NCI-H460 (cell line): ENCODE measurements at places on chromosomes 5 and 9. TPM values are rescaled to one million over a fixed set of nuclear protein-coding genes. Genes with fewer than 3 reads are reported as not detected.

DNA sequence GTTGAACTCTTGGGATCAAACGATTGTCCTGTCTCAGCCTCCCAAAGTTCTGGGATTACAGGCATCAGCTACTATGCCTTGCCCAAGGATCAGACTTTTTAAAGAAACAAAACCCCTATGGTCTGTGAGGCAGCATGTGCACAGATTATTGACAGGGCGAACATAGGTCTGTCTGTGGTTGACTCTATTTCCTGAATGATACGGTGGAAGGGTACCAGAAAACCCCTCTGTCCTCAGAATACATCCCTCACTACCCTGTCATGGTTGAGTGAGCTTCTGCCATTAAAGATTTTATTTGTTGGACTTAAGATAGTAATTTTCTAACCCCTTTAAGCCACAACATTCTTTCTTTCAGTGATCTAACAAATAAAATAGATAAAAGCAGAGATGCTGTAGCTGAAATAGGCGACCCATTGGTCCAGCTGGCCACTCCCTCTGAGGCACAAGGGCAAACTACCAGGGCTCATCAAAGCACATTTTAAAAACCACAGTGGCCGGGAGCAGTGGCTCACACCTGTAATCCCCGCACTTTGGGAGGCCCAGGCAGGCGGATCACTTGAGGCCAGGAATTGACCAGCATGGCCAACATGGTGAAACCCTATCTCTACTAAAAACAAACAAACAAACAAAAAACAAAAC, 84.9 kb upstream of the ANKRD55 start:
- DNase-seq, result no peak

GRCh38 chr5:103114440-103114839, 5.5 kb downstream of the GIN1 start:
- no peak for DNase-seq

DNA sequence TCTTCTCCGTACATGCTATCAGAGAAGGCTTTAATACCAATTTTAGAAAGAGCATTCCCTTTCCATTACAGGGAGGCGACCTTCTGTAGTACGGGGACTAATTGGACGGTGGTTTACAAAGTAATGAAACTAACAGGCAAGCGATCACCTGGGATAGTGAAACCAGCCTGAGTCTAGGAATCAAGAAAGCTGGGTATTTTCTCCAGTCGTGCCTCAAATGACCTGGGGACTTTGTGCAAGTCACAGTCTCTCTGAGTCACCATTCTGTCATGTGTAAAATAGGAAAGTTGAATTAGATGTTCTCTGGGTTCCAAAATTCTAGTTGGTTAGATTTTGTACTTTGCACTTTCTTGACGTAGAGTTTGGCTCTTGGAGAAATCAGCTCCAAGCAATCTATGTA, 22.7 kb upstream of the SSBP2 start:
- no peak for DNase-seq

- no peak for DNase-seq
Measured at GRCh38 chr9:75084081-75084672, 3.8 kb downstream of the NMRK1 start.

DNA sequence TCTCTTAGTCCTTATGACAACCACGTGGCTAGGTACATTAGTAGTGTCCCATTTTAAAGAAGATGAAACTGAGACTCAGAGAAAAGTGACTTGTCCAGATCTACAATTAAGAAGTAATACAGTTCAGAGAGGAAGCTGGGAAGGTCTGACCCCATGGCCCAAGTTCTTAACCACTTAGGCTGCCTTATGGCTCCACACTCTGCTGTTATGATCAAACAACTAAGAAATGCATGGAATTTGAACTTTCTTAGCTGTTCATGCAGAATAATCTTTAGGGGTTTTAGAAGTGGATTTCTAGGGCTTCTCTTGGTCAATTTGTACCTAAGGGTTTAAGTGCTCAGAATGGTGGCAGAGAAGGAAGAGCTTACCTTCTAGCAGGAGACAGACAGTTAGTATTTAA, 128.0 kb upstream of the MSX2 start:
- DNase-seq, result no peak

GRCh38 chr9:98222885-98223691, 30.7 kb upstream of the CORO2A start:
- peak; percentile 84 for DNase-seq

GRCh38 chr5:86890375-86890774, 272.6 kb downstream of the COX7C start:
- DNase-seq, result no peak

DNA sequence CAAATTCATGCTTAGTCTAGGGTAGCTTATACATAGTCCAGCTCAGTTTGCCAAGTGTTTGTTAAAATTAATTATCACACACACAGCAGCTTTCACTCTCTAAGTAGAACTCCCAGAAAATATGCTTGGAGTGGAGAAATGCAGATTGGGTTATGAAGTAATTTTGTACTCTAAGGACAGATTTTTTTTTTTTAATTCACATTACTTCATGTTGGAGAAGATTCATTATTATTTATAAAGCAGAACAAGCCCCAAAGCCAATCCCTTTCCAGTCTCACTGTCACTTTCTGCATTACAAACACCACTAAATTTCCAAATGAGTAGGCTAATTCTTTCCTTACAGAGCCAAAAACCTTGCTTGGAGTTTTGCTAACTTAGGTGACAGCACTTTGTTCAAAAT, 11.7 kb upstream of the C9orf72 start:
- no peak for DNase-seq

DNA sequence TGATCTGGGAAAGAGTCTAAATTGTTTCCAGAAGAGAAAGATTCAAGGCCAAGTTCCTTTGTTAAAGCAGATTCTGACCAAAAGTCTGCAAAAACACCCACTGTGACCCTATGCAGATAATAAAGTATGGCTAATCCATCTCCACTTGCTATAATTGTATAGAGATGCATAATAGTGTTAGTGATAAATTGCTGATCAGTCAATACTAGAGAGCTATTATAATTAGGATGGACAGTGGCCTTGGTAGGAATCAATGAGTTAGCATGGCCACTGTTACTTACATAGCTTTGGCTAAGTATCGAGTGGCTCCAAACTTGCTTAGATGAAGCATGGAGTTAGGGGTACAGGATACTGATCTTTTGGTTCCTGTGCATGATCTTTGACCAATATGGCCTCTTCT, 683.4 kb upstream of the MEF2C start:
- no peak for DNase-seq

DNA sequence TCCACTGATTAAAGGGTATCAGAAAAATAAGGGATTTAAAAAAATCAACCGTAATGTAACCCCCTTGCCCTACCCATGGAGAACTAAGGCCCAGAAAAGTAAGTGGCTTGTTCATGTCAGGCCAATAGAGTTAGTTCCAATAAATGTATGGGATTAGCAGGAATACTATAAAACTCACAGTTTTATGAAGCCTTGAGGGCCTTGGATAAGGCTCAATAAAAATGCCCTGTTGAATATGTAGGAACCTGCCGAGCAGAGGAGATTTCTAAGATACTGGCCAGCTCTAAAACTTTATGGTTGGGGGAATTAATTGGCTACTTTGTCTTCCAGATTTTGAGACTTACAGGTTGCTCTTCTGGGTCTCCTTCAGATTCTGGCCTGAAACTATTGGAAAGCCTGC, 231.0 kb downstream of the GLIS3 start:
- DNase-seq, result no peak

DNA sequence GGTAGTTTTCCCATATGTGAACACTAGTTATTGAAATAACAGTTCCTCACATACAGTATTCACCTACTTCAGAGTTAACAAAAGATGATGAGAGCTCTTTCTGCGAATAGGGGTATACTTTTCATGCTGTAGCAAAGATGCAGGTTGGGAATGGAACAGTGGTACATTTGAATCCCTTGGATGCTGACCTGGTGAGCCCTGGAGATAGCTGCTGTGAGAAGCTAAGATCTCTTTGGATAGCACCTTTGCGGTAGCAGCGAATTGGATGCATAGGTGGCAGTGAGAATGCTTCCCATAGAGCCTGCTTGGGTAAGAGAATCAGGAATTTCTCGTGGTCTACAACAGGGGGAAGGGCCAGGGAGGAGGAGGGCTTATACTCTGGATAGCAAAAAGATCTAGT, 61.2 kb downstream of the NUP214 start:
- DNase-seq, result no peak

DNA sequence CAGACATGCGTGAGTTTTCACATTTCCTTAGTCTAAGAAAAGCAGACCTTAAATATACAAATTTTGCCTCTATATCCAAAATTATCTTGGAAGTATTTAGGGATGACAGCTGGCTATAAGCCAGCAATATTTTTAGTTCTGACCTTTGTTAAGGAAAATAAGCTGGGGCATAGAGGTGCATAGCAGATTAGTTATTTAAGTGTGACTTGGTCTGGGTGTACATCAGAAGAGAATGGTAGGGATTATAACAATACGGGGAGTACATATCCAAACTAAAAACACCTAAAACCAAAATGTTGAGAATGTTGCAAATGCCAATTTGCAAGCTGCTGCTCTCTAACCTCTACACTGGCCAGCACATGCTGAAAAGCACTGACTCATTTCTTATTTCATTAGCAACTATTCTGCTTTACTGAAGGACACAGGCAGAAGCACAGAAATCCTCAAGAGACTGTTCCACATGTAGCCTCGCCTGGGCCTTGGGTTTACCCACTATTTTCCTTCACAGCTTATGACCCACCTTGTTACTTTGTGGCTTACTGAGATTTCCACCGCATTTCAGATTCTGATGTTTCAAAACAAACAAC, 22.3 kb downstream of the LEAP2 start:
- no peak for DNase-seq

Gene PTGES
- 25.9 and 27.4 TPM in 2 replicates for total RNA-seq

Gene KCNV2
- not detected in 2 replicates for total RNA-seq

Gene SPINK13
- total RNA-seq, result 1.3 and 2.8 TPM in 2 replicates

Gene BTNL8
- 0.32 TPM in 1 of 2 replicates, not detected in the other for total RNA-seq

Gene ARID3C
- not detected in 2 replicates for total RNA-seq
